ENCODE measurements at places on chromosomes 11 and 22.

- no peak overlapping the region for H3K4me3 ChIP-seq
- peaks cover 52% of the 10 kb centered on the region for H3K27me3 ChIP-seq
- no peaks in the 10 kb centered on the region for H3K36me3 ChIP-seq
- H3K27ac ChIP-seq = no peak overlapping the region
- DNase-seq = no peak
- no peaks in the 10 kb centered on the region for H3K4me1 ChIP-seq
These were observed 91.2 kb downstream of the PIWIL4 start for GRCh38 chr11:94658386-94658785.

GRCh38 chr11:122486793-122487495 lies 168.6 kb upstream of the UBASH3B start:
- no peak overlapping the region for H3K4me3 ChIP-seq
- H3K36me3 ChIP-seq = no peaks in the 10 kb centered on the region
- peaks cover 48% of the 10 kb centered on the region for H3K27me3 ChIP-seq
- no peaks in the 10 kb centered on the region for H3K4me1 ChIP-seq
- no peak for DNase-seq

GRCh38 chr11:31106326-31106725 lies 263.2 kb downstream of the DCDC1 start:
- no peaks in the 10 kb centered on the region for H3K36me3 ChIP-seq
- DNase-seq = no peak
- H3K27ac ChIP-seq = no peak overlapping the region
- H3K27me3 ChIP-seq = no peaks in the 10 kb centered on the region
- no peak overlapping the region for H3K4me3 ChIP-seq
- no peaks in the 10 kb centered on the region for H3K4me1 ChIP-seq

DNA sequence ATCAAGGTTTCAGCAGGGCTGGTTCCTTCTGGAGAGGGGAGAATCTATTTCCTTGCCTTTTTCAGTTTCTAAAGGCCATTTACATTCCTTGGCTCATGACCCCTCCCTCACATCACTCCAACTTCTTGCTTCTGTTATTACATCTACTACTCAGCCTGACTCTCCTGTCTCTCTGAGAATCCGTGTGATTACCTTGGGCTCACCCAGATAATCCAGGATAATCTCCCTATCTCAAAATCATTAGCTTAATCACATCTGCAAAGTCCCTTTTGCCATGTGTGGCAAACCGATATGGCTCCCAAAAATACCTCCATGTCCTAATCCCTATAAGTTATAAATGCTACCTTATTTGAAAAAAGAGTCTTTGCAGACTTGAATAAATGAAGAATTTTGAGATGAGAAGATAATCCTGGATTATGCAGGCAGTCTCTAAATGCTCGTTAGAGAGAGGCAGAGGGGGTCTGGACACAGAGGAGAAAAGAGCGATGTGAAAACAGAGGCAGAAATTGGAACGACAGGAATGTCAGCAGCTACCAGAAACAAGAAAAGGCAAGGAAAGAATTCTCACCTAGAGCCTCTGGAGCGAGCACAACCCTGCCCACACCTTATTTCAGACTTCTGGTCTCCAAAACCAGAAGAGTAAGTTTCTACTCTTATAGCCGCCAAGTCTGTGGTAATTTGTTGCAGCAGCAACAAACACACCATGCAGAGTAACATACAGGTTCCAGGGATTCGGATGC lies 23.6 kb upstream of the ARHGAP32 start:
- H3K4me3 ChIP-seq = no peak overlapping the region
- DNase-seq = no peak
- no peak overlapping the region for H3K27ac ChIP-seq
- no peaks in the 10 kb centered on the region for H3K27me3 ChIP-seq

DNA sequence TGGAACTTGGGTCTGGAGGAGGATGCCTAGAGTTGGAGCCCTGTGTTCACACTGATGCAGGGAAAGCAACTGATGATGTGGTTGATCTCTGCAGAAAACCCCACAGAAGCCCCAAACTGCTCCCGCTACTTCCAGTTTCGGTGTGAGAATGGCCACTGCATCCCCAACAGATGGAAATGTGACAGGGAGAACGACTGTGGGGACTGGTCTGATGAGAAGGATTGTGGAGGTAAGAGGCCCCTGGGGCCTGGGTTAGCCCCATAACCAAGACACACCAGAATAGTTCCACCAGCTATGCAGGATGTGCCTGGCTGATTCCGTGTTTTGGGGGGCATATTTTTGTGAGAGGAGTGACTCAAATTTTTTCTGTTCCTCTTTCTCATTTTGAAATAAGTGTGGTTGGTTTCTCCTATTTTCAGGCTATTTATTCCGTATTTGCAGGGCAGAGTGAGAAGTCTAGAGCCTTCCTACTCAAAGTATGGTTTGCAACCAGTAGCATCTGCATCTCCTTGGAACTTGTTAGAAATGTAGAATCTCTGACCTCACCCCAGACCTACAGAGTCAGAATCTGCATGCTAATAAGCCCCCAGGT lies 137.3 kb upstream of the SORL1-AS1 start:
- H3K36me3 ChIP-seq = peaks cover 70% of the 10 kb centered on the region
- no peaks in the 10 kb centered on the region for H3K27me3 ChIP-seq
- DNase-seq = no peak
- H3K27ac ChIP-seq = peak overlapping the region; percentile 77

GRCh38 chr22:31692186-31692886 lies 30.3 kb upstream of the PISD start:
- H3K27me3 ChIP-seq = no peaks in the 10 kb centered on the region
- DNase-seq = no peak
- H3K4me1 ChIP-seq = peaks cover 19% of the 10 kb centered on the region
- H3K4me3 ChIP-seq = no peak overlapping the region
- H3K36me3 ChIP-seq = peaks cover 37% of the 10 kb centered on the region

DNA sequence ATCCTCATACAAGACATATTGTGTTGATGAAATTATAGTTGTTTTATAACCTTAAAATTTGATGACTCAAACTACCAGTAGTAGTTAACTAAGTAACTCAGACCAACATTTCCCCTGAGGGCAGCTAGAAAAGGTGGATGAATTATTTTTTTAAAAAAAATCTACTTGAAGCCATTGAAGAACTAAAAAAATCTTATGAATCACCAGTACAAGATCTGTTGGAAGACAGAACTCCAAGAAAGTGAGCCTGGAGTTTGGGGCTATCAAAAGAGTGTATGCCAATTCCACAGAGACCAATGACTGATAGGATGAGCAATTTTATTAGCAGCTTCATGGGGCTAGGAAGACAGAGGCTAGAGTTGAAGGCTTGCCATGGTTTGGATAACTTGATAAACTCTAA lies 72.4 kb downstream of the CYP2R1 start:
- no peak for DNase-seq
- H3K36me3 ChIP-seq = peaks cover 18% of the 10 kb centered on the region
- H3K4me3 ChIP-seq = no peak overlapping the region
- no peak overlapping the region for H3K27ac ChIP-seq
- H3K4me1 ChIP-seq = peaks cover 6% of the 10 kb centered on the region

- no peaks in the 10 kb centered on the region for H3K36me3 ChIP-seq
- H3K27me3 ChIP-seq = no peaks in the 10 kb centered on the region
- no peak overlapping the region for H3K27ac ChIP-seq
- H3K4me3 ChIP-seq = no peak overlapping the region
- H3K4me1 ChIP-seq = peaks cover 19% of the 10 kb centered on the region
These were observed 32.2 kb downstream of the ZBTB16 start for GRCh38 chr11:114091516-114092397.

DNA sequence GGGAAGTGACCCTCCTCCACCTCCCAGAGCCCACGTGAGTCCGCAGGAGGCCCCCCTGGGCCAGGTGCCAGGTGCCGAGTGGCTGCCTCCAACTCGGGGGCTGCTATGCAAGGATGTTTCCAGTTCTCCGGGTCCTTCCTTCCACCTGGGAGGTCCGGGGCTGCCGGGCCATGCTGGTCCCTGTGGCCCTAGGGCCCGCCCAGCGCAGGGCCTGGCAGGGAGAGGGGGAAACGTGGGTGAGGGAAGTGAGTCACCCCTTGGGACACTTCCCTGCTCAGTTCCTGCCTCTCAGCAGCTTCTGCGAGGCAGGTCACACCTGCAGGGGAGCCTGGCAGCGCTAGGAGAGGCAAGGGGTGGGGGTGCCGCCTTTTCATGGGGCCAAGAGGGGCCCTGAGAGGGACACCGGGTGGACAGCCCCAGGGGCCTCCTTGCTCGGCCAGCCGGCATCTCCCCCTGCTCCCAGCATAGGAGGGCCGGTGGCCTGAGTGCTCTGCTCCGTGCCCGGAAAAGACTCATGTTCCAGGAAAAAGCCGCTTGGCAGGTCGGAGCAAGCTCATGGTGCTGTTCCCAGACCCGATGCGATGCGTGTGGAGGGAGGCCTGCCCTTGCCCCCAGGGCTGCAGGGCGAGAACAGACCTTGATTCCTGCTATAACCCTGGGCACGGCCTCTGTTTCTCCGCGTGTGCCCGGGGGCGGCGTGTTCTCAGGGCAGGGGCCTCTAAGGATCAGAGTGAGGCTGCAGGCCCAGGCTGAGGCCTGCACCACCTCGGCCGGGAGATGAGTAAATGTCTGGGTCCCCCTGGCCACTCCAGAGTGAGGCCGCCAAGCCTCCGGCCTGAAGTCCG lies 30.3 kb upstream of the WNT7B start:
- peaks cover 15% of the 10 kb centered on the region for H3K4me1 ChIP-seq
- no peak overlapping the region for H3K27ac ChIP-seq
- no peaks in the 10 kb centered on the region for H3K27me3 ChIP-seq
- H3K36me3 ChIP-seq = peaks cover 4% of the 10 kb centered on the region

GRCh38 chr11:91700854-91701253 lies 523.8 kb upstream of the FAT3 start:
- H3K27me3 ChIP-seq = no peaks in the 10 kb centered on the region
- DNase-seq = no peak
- no peak overlapping the region for H3K4me3 ChIP-seq
- no peaks in the 10 kb centered on the region for H3K36me3 ChIP-seq
- no peaks in the 10 kb centered on the region for H3K4me1 ChIP-seq

GRCh38 chr11:56013805-56014204 lies 13.6 kb upstream of the OR5AS1 start:
- DNase-seq = no peak
- no peaks in the 10 kb centered on the region for H3K36me3 ChIP-seq
- H3K27me3 ChIP-seq = no peaks in the 10 kb centered on the region
- H3K4me3 ChIP-seq = no peak overlapping the region

GRCh38 chr11:112082729-112083128 lies 3.8 kb downstream of the TIMM8B start:
- DNase-seq = no peak
- H3K4me3 ChIP-seq = no peak overlapping the region
- H3K36me3 ChIP-seq = peaks cover 73% of the 10 kb centered on the region
- H3K27ac ChIP-seq = no peak overlapping the region

Measured in central memory CD8-positive, alpha-beta T cell (primary cell).